ENCODE measurements at places on chromosomes 1 and 21. TPM values are rescaled to one million over a fixed set of nuclear protein-coding genes. Genes with fewer than 3 reads are reported as not detected.
A peak's percentile ranks its signal among the peaks of the same experiment; 100 is the strongest.

Gene THEM5
- not detected for total RNA-seq

Gene KCNE2
- 0.71 TPM for total RNA-seq

Gene PRELP
- total RNA-seq, result 0.13 TPM

Gene DISC1
- total RNA-seq, result 0.34 TPM

Gene STMN1
- total RNA-seq, result 80.1 TPM

Gene INSRR
- not detected for total RNA-seq

Gene PDZK1
- total RNA-seq, result 7.9 TPM

Gene GLRX2
- 16.6 TPM for total RNA-seq

Gene TCP10L
- not detected for total RNA-seq

DNA sequence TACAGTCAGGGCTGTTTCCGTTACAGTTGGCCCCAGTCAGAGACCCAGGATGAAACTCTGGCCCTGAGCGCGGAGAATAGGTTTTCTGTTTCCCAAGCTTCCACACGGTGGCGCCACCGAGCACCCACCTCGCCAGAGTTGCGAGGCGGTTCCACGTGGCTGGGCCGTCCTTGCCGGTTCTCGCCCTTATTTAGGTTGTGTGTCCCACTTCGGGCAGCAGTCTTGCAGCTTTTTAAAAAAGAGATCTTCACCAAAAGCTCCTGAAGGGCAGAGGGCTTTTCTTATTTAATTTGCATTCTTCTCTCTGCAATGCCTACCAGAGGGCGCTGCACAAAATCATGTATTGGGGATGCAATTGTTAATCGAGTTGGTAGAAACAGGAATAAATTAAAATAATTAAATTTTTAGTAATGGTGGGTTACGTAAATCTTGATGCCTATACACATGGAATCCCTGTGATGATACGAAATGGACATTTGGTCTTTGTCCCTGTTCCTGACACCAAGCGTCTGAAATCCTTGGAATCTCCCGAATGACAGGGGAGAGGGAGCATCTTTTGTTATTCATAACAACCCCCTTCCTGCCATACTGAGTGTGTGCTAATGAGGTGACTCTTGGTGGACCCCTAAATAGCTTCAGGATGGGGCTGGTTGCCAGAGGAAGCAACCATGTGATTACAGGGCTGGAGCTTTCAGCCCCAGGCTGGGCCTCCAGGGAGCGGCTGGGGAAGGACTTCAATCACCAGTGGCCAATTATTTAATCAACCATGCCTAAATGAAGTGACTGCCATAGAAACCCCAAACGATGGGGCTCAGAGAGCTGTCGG is 5.6 kb upstream of the S100A7 start:
- peak; percentile 66 for DNase-seq

GRCh38 chr21:36386031-36386642 is 945 bp downstream of the CHAF1B start:
- DNase-seq, result no peak

GRCh38 chr1:49544615-49545014 is 479.1 kb downstream of the AGBL4 start:
- no peak for DNase-seq

GRCh38 chr21:25572861-25573310 is 34.4 kb downstream of the MRPL39 start:
- DNase-seq, result no peak

DNA sequence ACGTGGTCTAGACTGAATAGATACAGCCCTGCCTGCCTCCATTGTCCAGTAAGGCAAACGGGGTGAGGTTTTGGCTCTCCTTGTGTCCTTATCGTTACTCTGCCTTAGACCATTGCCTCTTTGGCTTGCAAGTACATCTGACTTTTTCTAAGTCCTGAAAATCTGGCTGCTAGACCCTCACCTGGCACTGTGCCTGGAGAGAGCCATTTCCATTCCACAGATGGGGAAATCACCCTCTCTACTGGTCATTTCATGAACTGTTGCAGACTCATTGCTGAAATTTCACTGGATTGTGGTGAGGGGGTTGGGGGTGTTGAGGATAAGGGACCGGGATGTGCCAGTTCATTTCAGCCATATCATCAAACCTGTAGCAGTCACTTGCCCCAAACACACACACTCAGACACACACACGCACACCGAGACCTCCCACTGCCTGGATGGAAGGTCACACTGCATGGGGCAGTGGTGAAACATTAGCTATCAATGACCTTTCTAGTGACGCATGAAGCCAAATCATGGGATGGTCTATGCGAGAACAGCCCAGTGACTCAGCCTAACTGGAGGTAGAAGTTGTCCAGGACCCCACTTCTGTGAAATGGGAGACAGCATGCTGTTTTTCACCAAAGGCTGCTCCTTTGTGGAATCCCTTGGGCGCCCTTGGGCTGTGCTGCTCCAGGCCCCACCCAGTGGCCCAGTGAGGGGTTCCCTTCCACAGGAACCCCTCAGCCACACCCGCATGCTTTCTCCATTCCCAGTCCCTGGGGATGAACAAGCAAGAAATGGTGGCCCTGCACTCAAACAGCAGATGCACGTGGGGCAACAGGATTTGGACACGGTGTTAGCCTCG is 34.9 kb upstream of the VASH2 start:
- DNase-seq, result peak; percentile 32

DNA sequence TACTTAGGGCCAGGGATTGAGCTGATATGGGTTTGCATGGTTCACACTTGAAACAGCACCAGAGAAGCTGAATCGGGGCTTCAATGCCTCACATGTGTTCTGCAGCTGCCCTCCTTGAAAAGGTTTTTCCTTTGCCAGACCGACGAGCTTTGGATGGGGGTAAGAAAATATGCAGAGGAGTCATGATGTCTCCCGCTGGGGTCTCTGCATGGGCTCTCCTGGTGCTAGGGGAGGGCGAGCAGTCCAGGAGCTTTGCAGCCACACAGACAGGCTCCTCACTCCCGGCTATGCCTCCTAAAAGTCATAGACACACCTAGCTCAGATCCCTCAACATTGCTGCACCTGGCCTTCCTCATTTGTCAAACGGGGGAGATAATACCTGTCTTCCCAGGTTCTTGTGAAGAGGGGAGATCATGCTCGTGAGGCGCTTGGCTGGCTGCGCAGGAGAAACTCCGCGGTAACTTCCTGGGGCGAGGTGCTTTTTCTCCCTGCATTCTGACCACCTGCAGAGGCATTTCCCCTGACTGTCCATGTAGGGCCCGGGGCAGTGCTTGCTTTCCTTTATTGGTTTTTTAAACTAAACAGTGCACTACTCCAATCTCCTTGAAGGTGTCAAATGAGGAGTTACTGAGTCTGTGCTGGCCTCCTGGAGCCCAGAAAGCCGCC is 112.4 kb downstream of the PLXNA2 start:
- no peak for DNase-seq

DNA sequence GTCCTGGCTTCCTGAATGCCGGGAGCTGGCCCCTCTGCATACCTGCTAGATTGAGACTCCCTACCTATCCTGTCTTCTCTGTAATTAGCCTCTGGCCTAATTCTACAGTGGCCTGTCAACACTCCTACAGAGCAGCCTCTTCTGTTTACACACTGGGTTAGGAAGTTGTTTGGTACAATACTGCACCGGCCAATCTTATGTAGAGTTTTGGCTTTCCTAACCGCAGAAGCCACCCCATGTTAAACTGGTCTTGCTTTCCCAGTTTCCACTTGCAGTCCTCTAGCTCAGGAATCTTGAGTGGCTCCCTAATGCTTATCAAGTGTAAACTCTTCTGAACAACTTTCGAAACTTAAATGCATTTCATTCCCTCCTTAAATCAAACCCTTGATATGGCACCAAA is 42.8 kb downstream of the DPH5 start:
- no peak for DNase-seq

- DNase-seq, result no peak
Measured at GRCh38 chr1:50416150-50416527, 7.1 kb downstream of the DMRTA2 start.

DNA sequence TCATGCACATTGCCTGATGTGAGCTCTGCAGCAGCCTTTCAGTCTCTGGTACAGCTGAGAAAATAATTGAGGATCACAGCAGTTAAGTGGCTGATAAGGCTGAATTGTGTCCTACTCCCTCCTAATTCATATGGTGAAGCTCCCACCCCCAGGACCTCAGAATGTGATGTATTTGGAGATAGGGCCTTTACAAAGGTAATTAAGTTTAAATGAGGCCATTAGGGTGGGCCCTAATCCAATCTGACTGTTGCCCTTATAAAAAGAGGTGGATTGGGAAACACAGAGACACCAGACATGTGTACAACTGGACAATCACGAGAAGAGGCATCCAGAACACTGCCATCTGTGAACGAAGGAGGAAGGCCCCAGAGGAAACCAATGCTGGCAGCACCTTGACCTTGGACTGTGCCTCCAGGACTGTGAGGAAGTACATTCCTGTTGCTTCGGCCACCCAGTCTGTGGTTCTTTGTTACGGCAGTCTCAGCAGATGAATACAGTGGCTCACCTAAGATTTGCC is 148.1 kb downstream of the TRABD2B start:
- no peak for DNase-seq

DNA sequence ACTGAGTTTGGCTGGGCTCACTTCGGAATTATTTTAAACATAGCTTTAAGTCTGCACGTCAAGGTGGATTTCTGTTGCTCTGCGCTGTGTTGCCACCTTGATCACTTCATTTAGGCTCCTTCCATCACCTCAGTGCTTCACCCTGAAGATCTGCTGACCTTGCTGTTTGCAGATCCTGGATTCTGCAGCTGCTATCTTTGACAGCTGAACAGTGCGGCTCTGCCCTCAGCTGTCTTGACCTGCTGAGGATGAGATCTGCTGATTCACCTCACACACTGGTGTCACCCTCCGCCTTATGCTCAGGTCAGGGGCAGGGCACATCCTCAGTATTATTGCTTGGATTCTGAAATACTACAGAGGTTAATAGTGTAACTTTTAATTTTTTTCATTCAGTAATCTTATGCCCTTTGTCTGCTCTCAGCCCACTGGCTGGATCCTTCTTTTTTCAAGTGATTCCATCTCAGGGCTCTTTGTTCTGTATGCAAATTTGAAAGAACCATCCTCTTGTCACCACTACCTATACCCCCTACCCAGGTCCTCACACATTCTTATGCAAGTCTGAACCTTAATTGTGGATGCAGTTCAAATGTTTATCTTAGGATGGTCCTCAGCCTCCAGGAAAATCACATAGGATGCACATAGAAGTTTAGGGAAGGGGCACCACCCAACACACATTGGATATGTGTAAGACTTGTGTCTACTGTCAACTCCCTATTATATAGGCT is 364.0 kb downstream of the OLFM3 start:
- DNase-seq, result no peak

- DNase-seq, result no peak
Measured at GRCh38 chr1:15802234-15802965, 5.0 kb downstream of the UQCRHL start.

- DNase-seq, result no peak
Measured at GRCh38 chr1:199081739-199082138, 442.9 kb downstream of the PTPRC start.

DNA sequence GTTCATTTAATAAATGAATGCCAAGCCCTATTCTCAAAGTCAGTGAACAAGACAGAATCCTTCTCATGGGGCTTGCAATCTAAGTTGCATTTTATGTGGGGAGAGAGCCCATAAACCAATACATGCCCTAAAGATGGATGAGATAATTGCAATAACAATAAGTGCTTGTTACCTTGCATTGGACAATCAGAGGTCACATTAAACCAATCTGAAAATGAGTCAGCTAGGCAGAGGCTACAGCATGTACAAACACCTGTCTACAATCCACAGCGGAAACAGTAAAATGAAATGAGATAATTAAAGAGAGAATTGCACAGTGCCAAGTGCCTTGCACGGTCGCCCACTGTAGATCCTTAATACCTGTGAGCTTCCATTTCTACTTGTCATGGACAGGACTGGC is 7.4 kb upstream of the IGFN1 start:
- no peak for DNase-seq

DNA sequence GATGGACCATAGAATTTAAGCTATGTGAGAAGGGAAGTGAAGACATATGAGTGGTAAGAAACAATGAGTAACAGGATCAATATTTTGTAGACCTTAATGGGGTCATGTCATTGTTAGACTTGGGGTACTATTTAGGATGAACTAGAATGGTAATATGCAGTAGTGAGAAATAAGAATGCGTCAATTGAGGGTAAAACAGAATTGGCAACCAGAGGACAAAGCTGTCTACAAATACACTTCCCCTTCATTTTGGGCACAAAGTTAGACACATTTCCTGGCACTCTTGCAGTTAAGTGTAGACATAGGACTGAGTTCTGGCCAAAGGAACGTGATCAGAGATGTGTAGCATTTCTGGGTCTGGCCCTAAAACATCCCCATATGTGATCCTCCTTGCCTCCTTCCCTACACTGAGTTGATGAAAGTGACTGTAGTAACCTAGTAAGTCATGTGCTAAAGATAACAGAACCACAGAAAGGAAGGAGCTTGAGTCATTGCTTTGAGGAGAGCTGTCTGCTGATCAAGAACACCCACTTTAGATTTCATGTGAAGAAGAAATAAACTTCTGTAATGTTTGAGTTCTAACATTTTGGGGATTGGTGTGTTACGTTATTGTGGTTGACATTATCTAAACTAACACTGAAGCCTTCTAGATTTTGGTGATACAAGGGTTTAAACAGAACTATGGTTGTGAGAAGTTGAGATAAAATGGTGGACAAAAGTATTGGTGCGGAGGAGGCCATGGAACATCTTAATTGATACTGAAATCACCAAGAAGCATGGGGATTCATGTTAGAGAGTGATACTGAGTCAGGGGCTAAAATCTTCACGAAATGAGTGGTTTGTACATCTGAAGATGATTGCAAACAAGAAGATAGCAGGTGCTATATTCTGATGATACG is 41.7 kb downstream of the CD55 start:
- no peak for DNase-seq

DNA sequence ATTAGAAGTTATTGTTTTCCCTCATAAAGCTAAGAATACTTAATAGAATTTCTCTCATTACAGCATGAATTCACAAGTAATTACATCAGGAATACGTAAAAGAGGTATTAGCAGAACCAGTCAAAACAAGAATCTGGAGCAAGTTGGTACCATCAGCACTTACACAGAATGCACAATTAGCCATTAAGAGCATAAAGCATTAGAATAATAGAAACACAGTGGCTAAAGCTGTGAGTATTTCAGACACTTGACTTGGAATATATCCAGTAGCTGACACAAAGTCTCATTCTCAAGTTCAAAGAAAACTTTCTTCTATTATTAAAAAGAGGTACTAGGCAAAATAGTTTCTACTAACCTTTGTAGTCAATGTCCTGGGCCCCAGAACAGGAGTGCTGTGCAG is 49.6 kb downstream of the KRTAP19-8 start:
- no peak for DNase-seq

DNA sequence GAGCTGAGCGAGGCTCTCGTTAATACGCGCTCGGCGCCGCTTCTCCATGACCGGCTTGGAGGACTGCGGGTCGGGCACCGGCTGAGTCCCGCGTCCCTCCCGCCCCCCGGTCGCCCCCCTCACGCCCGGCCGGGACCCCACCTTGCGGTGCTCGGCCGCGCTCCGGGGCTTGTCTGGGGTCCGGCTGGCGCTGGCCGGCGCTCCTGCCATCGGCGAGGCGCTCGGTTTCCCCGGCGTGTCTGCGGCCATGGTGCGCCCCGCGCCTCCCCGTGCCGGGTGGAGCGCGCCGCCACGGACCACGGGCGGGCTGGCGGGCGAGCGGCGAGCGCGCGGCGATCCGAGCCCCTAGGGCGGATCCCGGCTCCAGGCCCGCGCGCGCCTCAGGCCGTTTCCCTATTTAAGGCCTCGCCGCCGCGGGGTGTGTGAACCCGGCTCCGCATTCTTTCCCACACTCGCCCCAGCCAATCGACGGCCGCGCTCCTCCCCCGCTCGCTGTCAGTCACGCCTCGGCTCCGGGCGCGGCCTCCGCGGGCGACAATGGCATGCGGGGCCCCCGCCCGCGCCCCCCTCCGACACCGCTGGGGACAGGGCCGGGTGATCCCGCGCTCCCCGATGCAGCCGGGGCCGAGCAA is at the start of gene HES4:
HES4 (minus strand) TSS at position 373 of the 632 bp plus-strand sequence; CDS start at position 249, 124 bp downstream.
- DNase-seq, result peak; percentile 90

GRCh38 chr1:39509360-39510009 is 18.0 kb downstream of the BMP8A start:
- no peak for DNase-seq

Data from HT-29 (cell line).